WTC11 (cell line): ENCODE measurements at places on chromosomes 16 and 17. TPM values are rescaled to one million over a fixed set of nuclear protein-coding genes. Genes with fewer than 3 reads are reported as not detected.

- H3K36me3 ChIP-seq, result peaks cover 4% of the 10 kb centered on the region
- no peak overlapping the region for H3K4me3 ChIP-seq
- no peak for DNase-seq
- no peak overlapping the region for H3K27ac ChIP-seq
Observed at GRCh38 chr17:65307081-65307960, 170.2 kb downstream of the RGS9 start.

DNA sequence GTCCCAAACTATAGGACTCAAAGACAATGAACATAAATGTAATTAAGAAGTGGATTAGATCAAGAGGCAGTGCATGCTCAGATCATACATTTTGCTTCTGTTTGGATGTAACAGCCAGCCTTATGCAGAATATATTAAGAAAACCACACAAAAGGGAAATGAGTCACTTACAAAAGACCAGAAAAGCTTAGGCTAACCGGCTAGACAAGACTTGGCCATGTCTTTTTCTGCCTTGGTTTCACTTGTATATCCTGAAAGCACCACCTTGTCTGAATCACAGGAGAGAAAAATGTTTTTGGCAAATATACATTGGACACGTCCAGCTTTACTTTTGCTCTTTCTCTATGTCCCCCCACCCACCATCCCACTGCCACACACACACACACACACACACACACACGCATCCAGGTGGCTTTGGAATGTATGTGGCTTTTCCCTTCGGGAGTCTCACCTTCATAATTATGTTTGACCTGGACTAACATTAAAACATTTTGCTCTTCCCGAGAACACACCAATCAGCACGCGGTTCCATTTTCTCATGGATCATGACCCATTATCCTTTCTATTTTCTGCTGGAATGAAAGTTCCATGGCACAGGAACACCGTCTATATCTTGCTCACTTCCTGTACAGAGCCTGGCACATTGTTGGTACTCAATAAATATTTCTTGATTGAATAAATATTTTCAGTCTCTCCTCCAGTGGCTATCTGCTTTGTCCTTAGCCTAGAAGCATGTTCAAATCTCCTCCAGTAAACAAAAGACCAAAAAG lies 64.6 kb downstream of the CDK5R1 start:
- no peak overlapping the region for H3K4me3 ChIP-seq
- no peaks in the 10 kb centered on the region for H3K36me3 ChIP-seq
- no peak for DNase-seq
- H3K27me3 ChIP-seq, result no peaks in the 10 kb centered on the region

Gene TPSB2
- 0.18 to 0.44 TPM in 2 of 3 replicates, not detected in the other for total RNA-seq

Gene MT1G
- 326 to 361 TPM (median 333 TPM) in 3 replicates for total RNA-seq

- H3K4me3 ChIP-seq, result no peak overlapping the region
- peaks cover 12% of the 10 kb centered on the region for H3K27me3 ChIP-seq
- no peaks in the 10 kb centered on the region for H3K36me3 ChIP-seq
- H3K4me1 ChIP-seq, result peaks cover 7% of the 10 kb centered on the region; the same call in 1 of the 2 replicates
Observed at GRCh38 chr16:71439523-71439922, 2.3 kb downstream of the TLE7 start.

- 0 out of 2 replicates have a peak, but pooled peaks cover under 1% of the 10 kb centered on the region for H3K27me3 ChIP-seq
- H3K4me3 ChIP-seq, result no peak overlapping the region
- peak; percentile 33 for DNase-seq
- peak overlapping the region; percentile 84 for H3K27ac ChIP-seq
Observed at GRCh38 chr17:77287432-77288068, 146.8 kb downstream of the SEC14L1 start.

GRCh38 chr17:83099086-83099555 lies 19.7 kb downstream of the METRNL start:
- H3K27ac ChIP-seq, result no peak overlapping the region
- H3K36me3 ChIP-seq, result peaks cover 6% of the 10 kb centered on the region
- peaks cover 18% of the 10 kb centered on the region for H3K4me1 ChIP-seq

DNA sequence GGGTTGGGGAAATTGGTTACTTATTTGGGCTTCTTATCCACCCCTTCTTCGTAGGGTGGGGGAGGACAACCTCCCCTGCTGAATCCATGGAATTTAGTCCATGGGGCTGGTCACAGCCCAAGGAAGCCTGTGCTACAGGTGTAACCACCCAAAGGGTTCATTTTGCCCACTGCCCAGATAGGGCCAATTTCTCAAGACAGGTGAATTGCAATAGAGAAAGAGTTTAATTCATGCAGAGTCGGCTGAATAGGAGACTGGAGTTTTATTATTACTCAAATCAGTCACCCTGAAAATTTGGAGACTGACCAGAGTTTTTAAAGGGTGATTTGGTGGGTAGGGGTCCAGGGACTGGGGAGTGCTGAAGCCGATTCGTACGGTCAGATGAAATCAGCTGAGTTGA lies 101.5 kb upstream of the HS3ST2 start:
- H3K36me3 ChIP-seq, result peaks cover 26% of the 10 kb centered on the region
- H3K4me3 ChIP-seq, result no peak overlapping the region
- H3K27ac ChIP-seq, result no peak overlapping the region
- H3K4me1 ChIP-seq, result peaks cover 4% of the 10 kb centered on the region; the same call in 1 of the 2 replicates

GRCh38 chr17:66398617-66399016 lies 96.2 kb downstream of the PRKCA start:
- no peak for DNase-seq
- no peaks in the 10 kb centered on the region for H3K36me3 ChIP-seq
- no peak overlapping the region for H3K27ac ChIP-seq
- no peak overlapping the region for H3K4me3 ChIP-seq

Gene KRTAP2-2
- not detected in 3 replicates for total RNA-seq

DNA sequence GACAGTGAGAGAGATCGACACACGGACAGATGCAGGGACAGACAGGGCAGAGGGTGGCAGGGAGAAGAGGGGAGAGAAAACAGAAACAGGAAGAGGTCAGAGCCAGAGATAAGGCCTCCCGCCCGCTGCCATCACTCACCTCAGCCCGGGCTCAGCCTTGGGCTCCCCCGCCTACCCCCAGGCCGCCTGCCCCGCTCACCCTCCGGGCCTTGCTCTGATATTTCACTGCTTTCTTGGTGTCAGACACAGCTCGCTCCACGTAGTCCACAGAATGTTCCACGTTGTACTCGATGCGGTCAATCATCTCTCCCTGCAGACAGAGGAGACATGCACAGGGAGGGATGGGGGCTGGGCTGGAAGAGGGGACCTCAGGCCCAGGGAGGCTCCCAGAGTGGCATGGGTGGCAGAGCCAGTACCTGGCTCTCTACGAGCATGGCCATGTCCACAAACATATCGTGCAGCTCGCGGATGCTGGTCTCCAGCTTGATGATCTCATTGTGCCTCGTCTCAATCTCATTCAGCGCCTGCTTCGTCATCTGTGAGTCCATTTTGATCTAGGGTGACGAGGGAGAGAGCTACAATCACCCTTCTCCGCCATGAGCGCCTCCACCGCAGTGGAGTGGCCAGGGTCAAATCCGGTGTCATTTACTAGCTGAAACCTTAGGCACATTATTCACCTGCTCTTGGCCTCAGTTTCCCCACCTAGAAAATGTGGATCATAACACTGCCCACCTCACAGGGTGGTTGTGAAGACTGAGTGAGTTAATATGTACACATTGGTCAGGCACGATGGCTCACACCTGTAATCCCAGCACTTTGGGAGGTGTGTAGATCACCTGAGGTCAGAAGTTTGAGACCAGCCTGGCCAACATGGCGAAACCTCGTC lies 8.2 kb downstream of the HSD3B7 start:
- H3K36me3 ChIP-seq, result no peaks in the 10 kb centered on the region
- peak overlapping the region; percentile 26 for H3K27ac ChIP-seq
- H3K27me3 ChIP-seq, result peaks cover 3% of the 10 kb centered on the region; the same call in 1 of the 2 replicates
- H3K4me3 ChIP-seq, result no peak overlapping the region

Gene SLC22A31
- total RNA-seq, result 9.8 to 12.1 TPM (median 10.7 TPM) in 3 replicates

Gene TK1
- total RNA-seq, result 72.5 to 84.1 TPM (median 82.6 TPM) in 3 replicates

GRCh38 chr17:10474536-10474935 lies 5.2 kb upstream of the MYH4 start:
- H3K4me1 ChIP-seq, result no peaks in the 10 kb centered on the region
- no peaks in the 10 kb centered on the region for H3K36me3 ChIP-seq
- no peak overlapping the region for H3K27ac ChIP-seq
- H3K4me3 ChIP-seq, result no peak overlapping the region
- DNase-seq, result no peak

- H3K4me1 ChIP-seq, result peaks cover 19% of the 10 kb centered on the region
- H3K4me3 ChIP-seq, result no peak overlapping the region
- no peak overlapping the region for H3K27ac ChIP-seq
- no peak for DNase-seq
Observed at GRCh38 chr16:72959301-72959996, 88.5 kb downstream of the ZFHX3 start.

GRCh38 chr17:77542551-77543490 lies 402.1 kb downstream of the SEC14L1 start:
- H3K4me3 ChIP-seq, result peak overlapping the region; percentile 13; the same call in 1 of the 2 replicates
- no peak overlapping the region for H3K27ac ChIP-seq
- H3K36me3 ChIP-seq, result peaks cover 4% of the 10 kb centered on the region
- peaks cover 49% of the 10 kb centered on the region for H3K4me1 ChIP-seq
- DNase-seq, result peak; percentile 86
- H3K27me3 ChIP-seq, result peaks cover 20% of the 10 kb centered on the region

DNA sequence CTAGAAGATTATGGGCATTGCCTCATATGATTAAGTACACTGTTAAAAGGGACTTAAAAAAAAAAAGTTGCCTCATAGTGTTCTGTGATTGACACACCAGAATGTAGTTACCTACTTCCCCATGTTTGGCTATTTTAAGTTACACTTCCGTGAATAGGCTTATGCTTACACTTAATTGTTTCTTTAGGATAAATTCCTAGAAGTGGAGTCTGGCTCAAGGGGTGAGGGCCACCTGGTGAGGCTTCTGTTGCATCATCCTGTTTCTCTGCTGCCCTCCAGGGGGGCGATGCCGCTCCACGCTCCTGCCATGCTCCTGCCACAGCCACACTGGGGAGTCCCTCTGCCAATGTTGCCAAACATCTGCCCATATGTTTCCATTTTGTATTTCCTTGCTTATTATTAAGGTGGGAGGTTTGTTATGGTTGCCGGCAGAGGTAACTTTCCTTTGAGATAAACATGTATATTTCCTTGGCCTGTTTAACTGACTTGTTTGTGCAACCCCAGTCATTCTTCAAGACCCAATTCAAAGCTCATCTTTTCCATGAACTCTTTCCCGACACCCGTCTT lies 73.1 kb downstream of the KSR1 start:
- peak overlapping the region; percentile 91 for H3K27ac ChIP-seq
- H3K4me1 ChIP-seq, result peaks cover 76% of the 10 kb centered on the region
- DNase-seq, result no peak
- H3K36me3 ChIP-seq, result no peaks in the 10 kb centered on the region
- no peaks in the 10 kb centered on the region for H3K27me3 ChIP-seq
- H3K4me3 ChIP-seq, result no peak overlapping the region

Gene CCL16
- not detected in 3 replicates for total RNA-seq

Gene DNASE1
- total RNA-seq, result 13.5 to 15.7 TPM (median 13.9 TPM) in 3 replicates

GRCh38 chr16:17241264-17241835 lies 229.4 kb downstream of the XYLT1 start:
- no peak overlapping the region for H3K27ac ChIP-seq
- no peak overlapping the region for H3K4me3 ChIP-seq
- DNase-seq, result no peak
- no peaks in the 10 kb centered on the region for H3K4me1 ChIP-seq

Gene TBC1D3C
- total RNA-seq, result not detected in 3 replicates

Gene RGS9
- total RNA-seq, result 11.3 to 17.8 TPM (median 13.3 TPM) in 3 replicates
